WTC11 (cell line): ENCODE measurements at places on chromosomes 16 and 17. TPM values are rescaled to one million over a fixed set of nuclear protein-coding genes. Genes with fewer than 3 reads are reported as not detected.

Gene LRRC37B
- 18.7 to 20.7 TPM (median 20.6 TPM) in 3 replicates for total RNA-seq

Gene OXLD1
- 47.0 to 49.6 TPM (median 48.1 TPM) in 3 replicates for total RNA-seq

DNA sequence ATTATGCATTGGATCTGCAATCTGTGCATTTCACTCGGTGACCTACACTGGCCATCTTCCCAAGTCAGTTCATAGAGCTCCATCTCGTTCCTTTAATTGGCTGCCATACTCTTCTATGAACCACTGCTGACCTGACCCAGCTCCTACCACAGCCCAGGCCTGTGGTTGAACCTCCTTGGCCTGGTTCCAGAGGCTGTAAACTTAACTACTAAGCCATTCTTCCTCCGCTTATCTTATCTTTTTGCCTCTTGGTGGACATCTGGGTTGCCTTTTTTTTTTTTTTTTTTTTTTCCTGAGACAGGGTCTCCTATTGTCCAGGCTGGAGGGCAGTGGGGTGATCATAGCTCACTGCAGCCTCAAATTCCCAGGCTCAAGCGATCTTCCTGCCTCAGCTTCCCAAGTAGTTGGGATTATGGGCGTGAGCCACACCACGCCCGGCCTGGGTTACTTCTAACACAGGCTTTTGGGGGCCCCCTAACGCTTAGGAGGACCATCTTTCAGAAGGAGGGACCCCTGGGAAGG, 18.3 kb downstream of the COQ7 start:
- no peak for DNase-seq

DNA sequence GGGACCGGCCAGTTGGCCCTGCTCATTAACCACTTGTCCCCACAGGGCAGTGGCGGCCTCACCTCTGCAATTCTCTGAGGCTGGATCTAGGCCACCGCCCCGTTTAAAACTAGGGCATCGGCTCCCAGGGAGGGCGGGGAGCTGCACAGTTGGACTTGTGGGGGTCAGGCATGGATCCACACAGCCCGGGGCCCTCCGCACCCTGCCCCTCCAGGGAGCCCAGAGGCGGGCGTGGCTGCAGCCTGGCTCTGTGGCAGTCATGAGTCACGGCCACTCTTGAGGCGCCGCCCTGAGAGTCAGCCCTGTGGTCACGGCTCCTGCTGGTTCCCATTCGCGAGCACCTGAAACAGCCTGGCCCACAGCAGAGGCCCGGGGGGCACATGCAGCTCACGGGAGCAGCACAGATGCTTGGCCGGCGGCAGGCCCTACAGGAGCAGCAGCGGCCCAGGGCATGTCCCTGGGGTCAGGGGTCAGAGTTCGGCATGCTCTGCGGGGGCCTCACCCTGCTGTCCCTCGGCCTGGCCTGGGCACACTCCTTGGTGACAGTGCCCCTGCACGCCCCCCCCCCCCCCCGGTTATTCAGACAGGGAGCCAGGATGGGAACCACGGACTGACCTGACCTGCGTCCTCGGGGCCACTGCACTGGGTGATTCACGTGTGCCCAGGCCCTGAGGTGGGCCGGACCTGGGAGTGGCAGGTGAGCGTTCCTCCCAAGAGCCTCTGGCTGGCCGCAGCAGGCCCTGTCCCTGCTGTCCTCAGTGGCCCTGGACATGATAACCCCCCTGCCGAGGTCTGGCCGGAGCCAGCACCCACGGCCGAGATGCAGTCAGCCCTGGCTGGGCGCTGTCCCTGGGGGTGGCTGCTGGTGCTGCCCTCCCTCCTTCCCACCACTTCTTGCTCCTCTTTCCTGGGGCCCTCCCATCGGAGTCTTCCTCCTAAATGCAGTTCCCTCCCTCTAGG, 8.2 kb downstream of the CAPN15 start:
- no peak for DNase-seq

- DNase-seq = no peak
Observed at GRCh38 chr16:19599968-19600716, 44.6 kb downstream of the VPS35L start.

DNA sequence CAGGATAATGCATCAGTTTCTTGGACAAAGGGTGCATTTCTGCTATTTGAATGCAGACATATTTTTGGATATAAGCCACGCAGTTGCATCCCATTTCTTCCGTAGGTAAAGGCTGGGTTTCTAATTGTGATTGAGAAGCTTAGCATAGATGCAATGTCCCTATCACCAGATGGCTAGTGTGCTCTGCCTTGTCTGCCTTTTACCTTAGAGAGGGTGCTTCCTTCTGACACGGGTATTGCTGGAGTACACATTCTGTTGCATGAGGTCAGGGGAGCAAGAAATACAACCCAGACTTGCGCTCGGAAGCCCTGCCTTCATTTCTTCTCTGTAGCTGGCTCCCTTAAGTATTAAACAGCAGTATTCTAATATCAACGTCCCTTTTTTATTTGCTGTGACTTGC, 337.4 kb downstream of the WWOX start:
- DNase-seq = no peak

DNA sequence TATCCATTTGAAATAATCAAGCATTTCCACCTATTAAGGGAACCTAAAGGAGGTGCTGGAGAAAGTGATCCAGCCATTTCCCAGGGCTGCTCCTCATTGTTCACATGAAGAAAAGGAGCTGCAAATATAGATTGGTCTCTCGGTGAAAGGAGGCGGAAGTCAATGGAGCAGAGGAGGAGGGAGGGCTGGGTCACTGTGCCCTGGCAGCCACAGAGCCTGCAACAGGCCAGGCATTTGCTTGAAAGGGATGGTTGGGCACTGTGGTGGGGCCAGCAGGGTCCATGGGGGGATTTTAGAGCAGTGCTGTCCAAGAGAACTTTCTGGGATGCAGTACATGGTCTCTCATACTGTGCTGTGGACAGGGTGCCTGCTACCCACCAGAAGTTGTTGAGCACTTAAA, 173.2 kb downstream of the CYLD start:
- DNase-seq = no peak

DNA sequence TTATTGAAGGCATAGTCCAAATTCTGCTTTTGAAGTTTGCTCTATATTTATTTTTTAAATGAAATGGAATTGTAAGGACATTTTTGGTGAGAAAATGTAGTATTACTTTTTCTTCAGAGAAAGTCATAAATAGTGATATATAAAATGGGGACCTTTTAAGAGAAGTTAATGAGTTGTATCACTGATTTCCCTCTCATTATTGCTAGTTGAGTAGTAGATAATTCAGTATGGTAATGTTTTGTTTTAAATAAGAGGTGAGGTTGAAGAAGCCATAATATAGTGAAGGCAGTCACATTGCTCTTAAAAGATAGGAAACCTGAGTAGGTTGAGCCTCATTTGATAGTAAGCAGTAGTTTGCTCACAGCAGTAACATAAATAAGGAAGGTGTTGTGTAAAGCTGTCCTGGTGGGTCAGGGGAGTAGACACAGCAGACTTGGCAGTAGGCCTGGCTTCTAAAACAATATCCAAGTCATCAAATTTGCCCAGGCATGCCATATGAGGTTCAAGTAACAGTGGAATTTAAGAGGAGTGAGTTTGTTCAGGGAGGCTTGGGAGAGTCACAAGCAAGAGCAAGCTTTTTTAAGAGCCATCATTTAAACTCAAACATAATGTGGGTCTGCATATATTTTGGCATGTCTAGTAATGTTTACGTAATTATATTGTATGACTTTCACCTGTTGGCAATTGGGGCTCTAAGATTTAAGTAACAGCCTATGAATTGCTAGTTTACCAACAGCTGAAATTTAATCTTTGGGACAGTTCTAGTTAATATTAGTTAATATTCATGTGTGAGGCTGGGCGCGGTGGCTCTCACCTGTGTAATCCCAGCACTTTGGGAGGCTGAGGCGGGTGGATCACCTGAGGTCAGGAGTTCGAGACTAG, 6.5 kb downstream of the NFATC3 start:
- no peak for DNase-seq

GRCh38 chr17:67365738-67366192, 612 bp downstream of the PSMD12 start:
- no peak for DNase-seq

- DNase-seq = no peak
Observed at GRCh38 chr16:73183611-73184092, 135.7 kb upstream of the ZFHX3 start.
